ENCODE measurements at places on chromosomes 1 and 21.
A peak's percentile ranks its signal among the peaks of the same experiment; 100 is the strongest.

DNA sequence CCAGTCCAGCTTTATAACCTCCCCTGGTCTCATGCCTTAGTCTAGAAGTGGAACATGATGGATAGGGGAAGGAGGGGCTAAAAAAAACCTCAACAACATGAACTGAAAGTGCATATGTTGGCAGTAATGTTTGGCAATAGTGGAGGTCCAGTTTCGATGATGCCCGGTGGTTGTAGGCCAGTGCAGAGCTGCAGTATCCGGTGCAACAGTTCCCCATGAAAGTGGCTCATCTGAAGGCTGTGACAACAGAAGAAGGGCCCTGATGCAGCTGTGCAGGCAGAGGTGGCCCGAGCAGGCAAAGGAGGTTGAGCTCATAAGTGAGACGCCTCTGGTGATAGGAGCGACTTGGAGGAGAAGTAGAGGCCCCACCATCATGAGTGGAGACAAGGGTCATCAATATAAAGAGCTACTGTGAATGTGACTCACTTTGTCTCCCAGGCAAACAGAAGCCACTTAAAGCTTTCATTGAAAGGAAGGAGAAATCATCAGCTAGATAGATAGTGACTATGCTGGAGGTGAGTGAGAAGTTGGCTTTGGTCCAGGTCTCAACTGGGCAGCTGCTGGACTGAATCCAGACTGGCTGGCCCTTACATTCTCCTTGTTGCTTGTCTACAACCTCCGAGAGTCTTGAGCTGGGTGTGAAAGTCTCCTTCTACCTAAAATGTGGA lies 10.2 kb upstream of the CREG1 start:
- DNase-seq = no peak

DNA sequence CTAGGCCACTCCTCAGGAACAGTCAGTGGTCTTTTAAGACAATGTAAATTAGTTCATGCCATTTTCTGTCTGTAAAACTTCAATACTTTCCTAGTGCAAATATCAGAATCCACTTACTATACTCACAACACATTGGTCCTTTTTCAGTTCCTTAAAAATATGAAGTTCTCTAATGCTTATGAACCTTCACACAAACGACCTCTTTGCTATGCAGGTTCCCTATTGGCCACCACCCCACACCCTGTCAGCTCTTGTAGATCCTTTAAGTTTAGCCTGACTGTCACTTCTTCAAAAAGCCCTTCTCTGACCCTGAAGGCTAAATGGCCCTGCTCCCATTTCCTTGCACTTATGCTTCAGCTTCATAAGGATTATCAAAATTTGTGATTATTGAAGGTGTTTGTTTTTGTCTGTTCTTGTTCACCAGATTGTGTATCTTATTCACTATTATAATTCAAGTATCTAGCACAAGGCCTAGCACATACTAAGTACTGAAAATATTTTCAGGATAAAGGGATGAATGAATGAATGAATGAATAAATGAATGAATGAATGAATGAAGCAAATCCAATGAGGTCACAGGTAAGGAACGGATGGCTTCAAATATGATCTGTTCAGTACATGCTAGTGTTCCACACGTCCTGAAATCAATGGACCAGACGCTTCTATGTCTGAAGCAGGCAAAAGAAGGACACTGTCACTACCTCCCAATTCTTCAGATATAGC lies 373.9 kb downstream of the VAV3 start:
- DNase-seq = no peak

DNA sequence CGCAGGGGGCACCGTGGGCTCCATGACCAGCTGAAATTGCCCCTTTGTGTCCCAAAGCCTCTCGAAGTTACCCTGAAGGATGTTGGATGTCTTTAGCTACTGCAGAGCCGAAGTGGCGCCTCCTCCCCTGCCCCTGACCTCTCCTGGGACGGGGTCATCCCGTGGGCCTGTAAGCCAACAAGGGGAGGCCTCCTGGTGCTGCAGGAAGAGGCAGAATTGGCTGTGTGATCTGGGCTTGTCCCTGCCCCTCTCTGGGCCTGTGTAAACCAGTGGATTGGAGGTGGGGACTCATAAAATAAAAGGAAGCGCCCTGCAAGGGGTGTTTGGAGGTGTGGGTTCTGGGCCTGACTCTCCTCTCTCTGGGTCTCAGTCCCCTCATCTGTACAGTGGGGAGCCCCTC lies 2.1 kb upstream of the TAS1R2 start:
- no peak for DNase-seq

DNA sequence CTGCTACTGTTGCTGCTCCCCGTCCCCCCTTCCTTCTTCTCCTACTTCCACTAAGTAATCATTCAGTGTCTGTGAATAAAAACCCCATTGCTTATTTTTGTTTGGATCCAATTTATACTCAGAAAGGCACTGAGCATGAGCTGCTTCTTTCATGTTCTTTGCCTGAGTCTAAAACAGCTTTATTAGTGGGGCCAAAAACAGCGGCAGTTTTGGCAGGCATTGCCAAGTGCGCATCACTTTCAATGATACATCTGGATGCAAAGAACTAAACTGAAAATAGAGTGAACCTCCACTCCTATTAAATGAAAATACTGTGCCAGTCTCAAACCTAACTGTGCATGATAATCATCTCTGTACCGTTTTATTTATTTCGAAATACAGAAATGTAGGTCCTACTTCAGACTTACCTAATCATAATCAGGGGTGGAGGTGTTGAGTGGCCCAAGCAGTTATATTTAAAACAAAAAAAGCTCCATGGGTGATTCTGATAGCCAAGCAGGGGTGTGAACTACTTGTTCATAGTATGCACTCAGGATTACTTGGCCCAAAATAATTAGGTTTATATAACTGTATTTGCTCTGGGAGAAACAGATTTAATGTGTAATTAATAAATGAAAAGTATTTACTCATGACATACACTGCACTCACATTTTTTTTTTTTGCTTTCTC lies 48.4 kb downstream of the NEK7 start:
- DNase-seq = no peak

GRCh38 chr1:212566522-212567479 lies 41.8 kb upstream of the ATF3 start:
- DNase-seq = peak; percentile 65

DNA sequence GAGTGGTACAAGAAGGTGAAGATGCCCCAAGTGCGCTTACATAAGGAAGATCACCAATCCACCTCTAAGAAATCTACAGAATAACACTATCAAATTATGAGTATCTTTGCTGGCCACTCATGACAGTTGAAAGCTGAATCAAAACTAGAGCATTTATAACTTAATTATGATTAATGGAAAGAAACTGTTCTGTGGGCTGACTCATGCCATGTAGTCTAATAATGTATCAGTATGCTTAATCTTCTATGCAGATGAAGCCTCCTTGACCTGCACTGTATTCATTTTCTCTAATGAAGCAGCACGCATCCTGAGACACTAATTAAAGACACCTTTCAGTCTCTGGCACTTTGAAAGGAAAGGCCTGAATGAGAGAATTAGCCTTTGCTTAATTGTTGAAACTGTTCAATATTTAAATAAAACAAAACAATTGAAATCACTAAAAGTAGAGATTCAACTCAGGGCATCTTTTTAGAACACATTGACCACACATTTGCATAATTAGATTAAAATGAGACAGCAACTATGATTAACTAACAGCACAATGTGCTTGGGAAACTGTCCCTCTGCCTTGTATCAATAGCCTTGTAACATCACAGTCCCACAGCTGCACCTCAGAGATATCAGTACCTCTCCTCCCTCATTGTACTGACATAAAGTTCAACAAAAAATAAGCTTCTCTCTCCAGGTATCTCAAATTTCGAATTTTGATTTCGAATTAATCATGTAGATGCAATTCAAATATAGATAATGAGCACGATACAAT lies 105.6 kb downstream of the NTPCR start:
- no peak for DNase-seq

DNA sequence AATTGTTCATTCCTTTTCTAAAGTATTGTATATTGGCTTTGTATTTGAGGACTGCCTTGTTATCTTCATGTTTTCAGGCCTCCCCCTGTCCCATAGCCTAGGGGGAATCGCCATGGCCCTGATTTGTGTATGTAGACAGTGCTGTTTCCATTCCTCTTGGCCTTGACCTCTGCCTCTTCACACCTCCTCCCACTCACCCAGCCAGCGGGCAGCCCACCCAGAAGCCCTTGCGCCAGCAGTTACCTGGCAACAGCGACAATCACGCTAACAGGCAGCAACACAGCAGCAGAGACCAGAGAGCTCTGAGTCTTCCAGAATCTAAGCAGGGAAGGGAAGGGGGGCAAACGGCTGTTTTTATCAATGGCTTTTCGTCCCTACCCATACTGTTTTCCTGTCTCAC lies 50.0 kb upstream of the NPL start:
- DNase-seq = no peak

GRCh38 chr1:156849151-156849496 lies 9.8 kb downstream of the INSRR start:
- no peak for DNase-seq

DNA sequence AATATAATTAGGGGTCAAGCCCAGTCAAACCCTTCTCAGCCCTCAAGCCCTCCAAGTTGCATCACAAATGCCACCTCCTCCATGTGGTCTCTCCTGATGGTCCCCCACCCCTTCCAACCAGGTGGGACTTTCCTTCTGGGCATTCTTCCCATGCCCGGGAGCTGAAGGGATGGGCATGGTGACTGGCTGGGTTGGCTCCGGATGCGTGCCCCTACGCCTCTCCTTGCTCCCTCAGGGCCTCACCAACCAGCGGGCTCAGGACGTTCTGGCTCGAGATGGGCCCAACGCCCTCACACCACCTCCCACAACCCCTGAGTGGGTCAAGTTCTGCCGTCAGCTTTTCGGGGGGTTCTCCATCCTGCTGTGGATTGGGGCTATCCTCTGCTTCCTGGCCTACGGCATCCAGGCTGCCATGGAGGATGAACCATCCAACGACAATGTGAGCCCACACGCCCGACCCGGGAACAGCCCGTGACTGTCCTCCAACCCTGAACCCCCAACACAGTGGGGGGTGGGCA lies 7.5 kb downstream of the ATP1A2 start:
- no peak for DNase-seq

DNA sequence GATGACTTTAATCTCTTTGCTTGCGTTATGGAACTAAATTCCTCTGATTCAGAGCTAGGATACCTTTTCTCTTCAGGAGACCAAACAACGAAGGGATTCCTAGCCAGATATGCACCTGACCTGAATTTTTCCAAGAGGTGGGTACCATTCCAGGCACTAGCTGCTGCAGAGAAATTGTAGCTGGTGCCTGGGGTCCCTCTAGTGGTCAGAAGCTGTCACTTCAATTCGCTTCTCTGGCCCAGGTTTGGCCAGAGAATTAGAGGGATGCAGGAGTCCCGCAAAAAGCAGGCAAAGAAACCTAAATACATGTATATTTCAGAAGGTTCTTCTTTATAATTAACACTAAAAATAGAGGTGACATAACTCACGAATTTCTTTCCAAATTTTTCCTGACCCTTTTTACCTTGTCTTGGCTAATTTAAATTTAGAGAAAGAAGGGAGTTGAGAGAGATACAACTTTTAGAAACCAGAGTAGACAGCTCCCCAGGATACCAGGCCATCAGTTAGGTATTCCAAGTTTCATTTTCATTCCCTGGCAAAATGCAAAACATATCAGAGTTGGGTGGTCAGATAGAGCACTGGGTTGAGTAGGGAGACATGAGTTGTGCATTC lies 9.6 kb downstream of the ACKR1 start:
- DNase-seq = no peak

- no peak for DNase-seq
These were observed 121.6 kb upstream of the SLC25A33 start for GRCh38 chr1:9417695-9418094.

- no peak for DNase-seq
These were observed 7.0 kb downstream of the ATP13A2 start for GRCh38 chr1:17004466-17005364.

DNA sequence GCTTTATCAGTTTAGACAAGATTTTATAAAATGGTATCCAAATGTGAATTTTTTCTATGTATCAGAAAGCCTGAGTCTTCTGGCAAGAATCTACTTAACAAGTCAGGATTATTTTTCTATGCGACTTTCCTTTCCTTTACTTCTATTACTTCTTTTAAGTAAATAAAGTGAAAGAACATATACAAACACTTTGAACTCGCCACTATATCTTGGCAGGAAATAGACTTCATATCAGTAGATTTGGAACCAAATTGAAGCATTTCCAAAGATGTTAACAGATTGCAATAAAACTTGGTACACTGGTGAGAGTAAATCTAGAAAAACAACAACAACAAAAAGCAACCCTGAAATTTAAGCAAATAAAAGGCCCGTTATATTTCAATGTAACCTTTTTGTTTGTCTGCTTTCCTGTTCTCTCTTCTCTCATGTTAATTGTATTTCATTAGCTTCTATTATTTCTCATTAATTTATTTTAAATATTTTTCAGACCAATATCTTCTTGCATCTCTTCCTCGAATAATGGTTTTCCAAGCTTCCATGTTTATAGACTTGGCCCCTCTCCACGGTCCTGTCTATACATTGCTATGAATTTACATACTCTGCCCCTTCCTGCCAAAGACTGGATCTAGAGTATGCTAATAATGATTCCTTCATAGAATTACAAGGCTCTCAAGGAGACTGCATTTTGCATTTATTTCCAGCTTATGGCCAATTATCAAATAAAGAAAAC lies 843.6 kb downstream of the ADGRL2 start:
- no peak for DNase-seq

GRCh38 chr1:1268284-1268682 lies 5.4 kb downstream of the UBE2J2 start:
- no peak for DNase-seq

GRCh38 chr1:226690460-226690982 lies 48.6 kb downstream of the ITPKB start:
- no peak for DNase-seq

DNA sequence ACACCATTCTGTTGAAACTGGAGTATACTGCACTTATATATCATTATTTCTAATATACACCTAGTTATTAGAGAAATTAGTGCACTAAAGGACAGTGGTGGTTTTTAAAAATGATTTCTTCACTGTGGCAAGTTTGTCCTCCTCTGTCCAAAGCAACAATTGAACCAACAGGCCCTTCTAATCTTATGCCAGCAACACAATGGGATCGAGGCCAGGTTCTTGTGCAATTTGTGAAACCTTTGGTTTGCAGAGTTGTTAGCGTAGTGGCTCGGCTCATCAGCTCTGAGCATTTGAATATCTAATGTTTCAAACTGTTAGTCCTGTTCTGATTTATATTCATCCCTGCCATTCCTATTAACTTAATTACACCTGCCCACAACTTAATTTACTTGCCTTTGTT lies 9.9 kb upstream of the LRRC39 start:
- DNase-seq = no peak

- DNase-seq = peak; percentile 19
These were observed 58.1 kb upstream of the COA6 start for GRCh38 chr1:234315091-234315541.

- peak; percentile 4 for DNase-seq
These were observed 67.6 kb downstream of the MAP3K21 start for GRCh38 chr1:233394860-233395717.

- DNase-seq = no peak
These were observed 1.8 kb upstream of the MTFR1L start for GRCh38 chr1:25817840-25818501.

All from stimulated activated CD4-positive, alpha-beta T cell treated with anti-CD3 and anti-CD28 coated beads, Interleukin-2, amount 100 ng/mL, for 4 hours (primary cell).